Type B pancreatic cell (in vitro differentiated cells): ENCODE measurements at places on chromosomes 6 and 20. TPM values are rescaled to one million over a fixed set of nuclear protein-coding genes. Genes with fewer than 3 reads are reported as not detected.

Gene TMEM170B
- total RNA-seq: 2.1 and 4.0 TPM in 2 replicates

DNA sequence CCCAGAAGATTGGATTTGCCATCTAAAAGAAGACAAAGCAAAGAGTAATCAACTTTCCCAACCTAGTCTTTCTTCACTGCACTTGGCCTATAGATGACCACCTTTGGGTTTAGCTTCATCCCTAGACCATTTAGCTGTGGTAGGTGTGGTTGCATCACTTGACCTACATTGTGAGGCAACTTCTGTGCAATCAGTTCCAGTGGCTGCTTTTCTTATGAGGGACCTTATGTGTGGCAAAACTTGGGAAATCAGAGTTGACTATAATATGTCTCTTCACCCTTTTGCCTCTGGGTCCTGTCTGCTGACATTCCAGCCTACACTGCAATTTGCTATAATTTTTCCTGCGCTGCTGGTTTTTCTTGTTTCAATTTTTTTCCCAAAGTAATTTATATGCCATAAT lies 55.2 kb downstream of the PRDM13 start:
- no peaks in the 10 kb centered on the region for H3K36me3 ChIP-seq
- no peak overlapping the region for H3K4me3 ChIP-seq
- peaks cover 11% of the 10 kb centered on the region for H3K27me3 ChIP-seq
- no peak overlapping the region for H3K27ac ChIP-seq
- no peak for DNase-seq

GRCh38 chr6:130969791-130970491 lies 93.1 kb downstream of the EPB41L2 start:
- no peaks in the 10 kb centered on the region for H3K36me3 ChIP-seq
- H3K27me3 ChIP-seq: no peaks in the 10 kb centered on the region
- H3K4me1 ChIP-seq: peaks cover 10% of the 10 kb centered on the region
- no peak overlapping the region for H3K27ac ChIP-seq
- DNase-seq: no peak
- H3K4me3 ChIP-seq: peak overlapping the region; percentile 9

GRCh38 chr6:125587666-125588632 lies 161.5 kb upstream of the HEY2 start:
- no peaks in the 10 kb centered on the region for H3K36me3 ChIP-seq
- no peak overlapping the region for H3K27ac ChIP-seq
- DNase-seq: no peak
- H3K27me3 ChIP-seq: no peaks in the 10 kb centered on the region

GRCh38 chr20:5786930-5787795 lies 37.0 kb downstream of the SHLD1 start:
- H3K27ac ChIP-seq: peak overlapping the region; percentile 11
- DNase-seq: no peak
- H3K4me1 ChIP-seq: peaks cover 24% of the 10 kb centered on the region
- H3K27me3 ChIP-seq: no peaks in the 10 kb centered on the region

GRCh38 chr20:45564760-45565276 lies 14.3 kb downstream of the WFDC8 start:
- no peak overlapping the region for H3K4me3 ChIP-seq
- no peak for DNase-seq
- H3K4me1 ChIP-seq: no peaks in the 10 kb centered on the region
- H3K36me3 ChIP-seq: no peaks in the 10 kb centered on the region

DNA sequence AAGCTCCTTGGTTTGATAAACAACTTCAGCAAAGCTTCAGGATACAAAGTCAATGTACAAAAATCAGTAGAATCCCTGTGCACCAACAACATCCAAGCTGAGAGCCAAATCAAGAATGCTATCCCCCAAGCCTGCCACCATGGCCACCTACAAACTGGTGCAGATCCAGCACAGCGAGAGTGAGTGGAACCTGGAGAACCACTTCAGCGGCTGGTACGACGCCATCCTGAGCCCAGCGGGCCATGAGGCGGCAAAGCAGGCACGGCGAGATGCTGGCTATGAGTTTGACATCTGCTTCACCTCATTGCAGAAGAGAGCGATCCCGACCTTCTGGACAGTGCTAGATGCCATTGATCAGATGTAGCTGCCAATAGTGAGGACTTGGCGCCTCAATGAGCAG lies 170.3 kb downstream of the KHDC1L start:
- H3K4me3 ChIP-seq: no peak overlapping the region
- H3K4me1 ChIP-seq: no peaks in the 10 kb centered on the region
- H3K36me3 ChIP-seq: no peaks in the 10 kb centered on the region
- no peak for DNase-seq
- no peaks in the 10 kb centered on the region for H3K27me3 ChIP-seq

Gene CD93
- total RNA-seq: 0.05 TPM in 1 of 2 replicates, not detected in the other

GRCh38 chr6:56366141-56366852 lies 118.9 kb upstream of the COL21A1 start:
- no peaks in the 10 kb centered on the region for H3K27me3 ChIP-seq
- peak overlapping the region; percentile 37 for H3K4me3 ChIP-seq
- no peaks in the 10 kb centered on the region for H3K36me3 ChIP-seq
- DNase-seq: no peak
- peaks cover 56% of the 10 kb centered on the region for H3K4me1 ChIP-seq
- peak overlapping the region; percentile 72 for H3K27ac ChIP-seq

Gene ZSCAN16
- 8.9 and 12.1 TPM in 2 replicates for total RNA-seq

- no peaks in the 10 kb centered on the region for H3K27me3 ChIP-seq
- no peaks in the 10 kb centered on the region for H3K36me3 ChIP-seq
- H3K4me3 ChIP-seq: no peak overlapping the region
- peaks cover 37% of the 10 kb centered on the region for H3K4me1 ChIP-seq
These were observed 27.1 kb downstream of the RAB44 start for GRCh38 chr6:36724514-36725390.

DNA sequence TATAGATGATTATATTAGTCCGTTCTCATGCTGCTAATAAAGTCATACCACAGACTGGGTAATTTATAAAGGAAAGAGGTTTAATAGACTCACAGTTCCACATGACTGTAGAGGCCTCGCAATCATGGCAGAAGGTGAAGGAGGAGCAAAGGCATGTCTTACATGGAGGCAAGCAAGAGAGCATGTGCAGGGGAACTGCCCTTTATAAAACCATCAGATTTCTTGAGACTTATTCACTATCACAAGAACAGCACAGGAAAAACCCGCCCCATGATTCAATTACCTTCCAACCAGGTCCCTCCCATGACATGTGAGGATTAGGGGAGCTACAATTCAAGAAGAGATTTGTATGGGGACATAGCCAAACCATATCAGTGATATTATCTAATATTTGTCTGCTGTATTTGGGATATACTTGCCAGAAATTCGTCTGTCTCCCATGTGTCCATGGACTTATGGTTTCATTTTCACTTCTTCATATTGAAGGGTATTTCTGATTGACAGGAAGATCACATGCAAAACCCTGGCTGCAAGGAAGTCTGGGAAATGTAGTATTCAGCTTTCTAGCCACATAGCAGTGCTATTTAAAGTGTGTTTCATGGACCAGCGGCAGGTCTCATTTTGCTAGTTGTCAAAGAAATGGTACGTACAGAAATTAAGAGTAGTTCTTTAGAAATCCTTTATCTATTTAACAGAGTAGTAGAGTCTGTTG lies 50.5 kb upstream of the PAK5 start:
- no peak overlapping the region for H3K27ac ChIP-seq
- H3K27me3 ChIP-seq: peaks cover 6% of the 10 kb centered on the region
- no peaks in the 10 kb centered on the region for H3K4me1 ChIP-seq
- H3K4me3 ChIP-seq: no peak overlapping the region
- DNase-seq: no peak
- no peaks in the 10 kb centered on the region for H3K36me3 ChIP-seq

Gene CRISP2
- 0.48 and 0.58 TPM in 2 replicates for total RNA-seq

Gene GRM1
- total RNA-seq: 0.39 and 0.43 TPM in 2 replicates

DNA sequence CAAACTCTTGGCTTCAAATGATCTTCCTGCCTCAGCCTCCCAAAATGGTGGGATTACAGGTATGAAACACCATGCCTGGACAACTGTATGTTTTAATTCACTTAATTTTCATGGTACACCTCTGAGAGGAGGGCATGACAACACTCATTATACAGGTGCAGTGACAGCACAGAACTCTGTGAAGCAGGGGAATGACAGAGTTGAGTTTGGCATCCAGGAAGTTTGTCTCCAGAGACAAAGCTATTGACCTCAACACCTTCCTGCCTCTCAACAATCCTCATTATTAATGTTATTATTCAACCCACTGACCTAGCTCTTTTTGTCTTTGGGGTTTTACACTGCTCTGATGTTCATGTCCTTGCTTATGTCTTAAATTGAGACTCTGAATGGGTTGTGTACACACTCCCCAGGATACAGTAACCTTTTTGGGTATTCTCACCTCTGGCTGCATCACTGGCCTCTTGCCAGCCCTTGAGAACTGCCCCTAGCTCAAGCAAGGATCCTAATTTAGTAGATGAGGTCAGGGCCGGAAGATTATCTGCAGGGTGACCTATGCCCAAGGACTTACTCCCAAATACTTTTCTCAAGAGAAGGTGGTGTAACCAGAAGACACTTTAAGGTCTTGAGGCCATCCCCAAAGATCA lies 13.0 kb upstream of the IER3 start:
- H3K4me1 ChIP-seq: peaks cover 27% of the 10 kb centered on the region
- no peak overlapping the region for H3K27ac ChIP-seq
- no peaks in the 10 kb centered on the region for H3K27me3 ChIP-seq
- H3K4me3 ChIP-seq: no peak overlapping the region
- DNase-seq: no peak
- H3K36me3 ChIP-seq: no peaks in the 10 kb centered on the region

GRCh38 chr6:18432180-18432579 lies 45.0 kb downstream of the RNF144B start:
- no peaks in the 10 kb centered on the region for H3K27me3 ChIP-seq
- H3K4me3 ChIP-seq: no peak overlapping the region
- H3K4me1 ChIP-seq: peaks cover 8% of the 10 kb centered on the region
- peak overlapping the region; percentile 14 for H3K27ac ChIP-seq

DNA sequence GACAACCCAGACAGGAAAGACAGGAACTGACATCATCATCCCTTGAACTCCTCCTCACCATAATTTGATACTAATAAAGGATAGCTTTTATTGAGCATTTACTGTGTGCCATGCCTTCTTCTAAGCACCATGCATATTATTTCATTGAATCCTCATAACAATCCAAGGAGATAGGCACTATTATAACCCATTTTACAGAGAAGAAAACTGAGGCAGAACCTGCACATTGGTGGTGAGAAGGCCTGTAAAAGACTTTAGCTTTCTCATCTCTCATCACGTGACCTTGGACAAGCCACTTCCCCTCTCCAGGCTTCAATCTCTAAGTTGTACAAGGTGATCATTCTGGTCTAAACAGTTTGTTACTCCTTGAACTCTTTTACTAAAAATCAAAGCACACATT lies 34.5 kb upstream of the PREX1 start:
- no peak for DNase-seq
- no peak overlapping the region for H3K4me3 ChIP-seq
- no peaks in the 10 kb centered on the region for H3K4me1 ChIP-seq
- H3K27me3 ChIP-seq: peaks cover 9% of the 10 kb centered on the region

Gene SLC35B2
- total RNA-seq: 39.6 and 46.1 TPM in 2 replicates

Gene LTB
- 0.34 and 1.0 TPM in 2 replicates for total RNA-seq

Gene TPX2
- 45.0 and 130 TPM in 2 replicates for total RNA-seq

DNA sequence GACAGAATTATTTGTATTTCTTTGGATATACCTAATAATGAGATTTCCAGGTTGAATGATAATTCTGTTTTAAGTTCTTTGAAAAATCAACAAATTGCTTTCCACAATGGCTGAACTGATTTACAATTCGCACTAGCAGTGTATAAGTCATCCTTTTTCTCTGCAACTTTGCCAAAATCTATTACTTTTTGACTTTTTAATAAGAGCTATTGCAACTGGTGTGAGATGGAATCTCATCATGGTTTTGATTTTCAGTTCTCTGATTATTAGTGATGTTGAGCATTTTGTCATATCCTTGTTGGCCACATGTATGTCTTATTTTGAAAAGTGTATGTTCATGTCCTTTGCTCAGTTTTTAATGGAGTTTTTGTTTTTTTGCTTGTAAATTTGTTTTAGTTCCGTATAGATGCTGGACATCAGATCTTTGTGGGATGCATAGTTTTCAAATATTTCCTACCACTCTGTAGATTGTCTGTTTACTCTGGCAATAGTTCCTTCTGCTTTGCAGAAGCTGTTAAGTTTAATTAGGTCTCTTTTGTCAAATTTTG lies 409.8 kb upstream of the CITED2 start:
- H3K36me3 ChIP-seq: peaks cover 4% of the 10 kb centered on the region
- DNase-seq: no peak
- H3K4me1 ChIP-seq: peaks cover 6% of the 10 kb centered on the region
- H3K27ac ChIP-seq: no peak overlapping the region
- H3K27me3 ChIP-seq: no peaks in the 10 kb centered on the region

Gene NDRG3
- total RNA-seq: 24.9 and 31.5 TPM in 2 replicates

GRCh38 chr20:51128198-51128597 lies 105.3 kb upstream of the KCNG1 start:
- no peaks in the 10 kb centered on the region for H3K36me3 ChIP-seq
- DNase-seq: no peak
- peaks cover 40% of the 10 kb centered on the region for H3K4me1 ChIP-seq
- H3K27ac ChIP-seq: peak overlapping the region; percentile 90

Gene NR2E1
- 0.26 TPM in 1 of 2 replicates, not detected in the other for total RNA-seq

- DNase-seq: no peak
- H3K27me3 ChIP-seq: no peaks in the 10 kb centered on the region
- H3K36me3 ChIP-seq: no peaks in the 10 kb centered on the region
- H3K4me3 ChIP-seq: no peak overlapping the region
These were observed 55.5 kb downstream of the FOXC1 start for GRCh38 chr6:1665214-1665613.

DNA sequence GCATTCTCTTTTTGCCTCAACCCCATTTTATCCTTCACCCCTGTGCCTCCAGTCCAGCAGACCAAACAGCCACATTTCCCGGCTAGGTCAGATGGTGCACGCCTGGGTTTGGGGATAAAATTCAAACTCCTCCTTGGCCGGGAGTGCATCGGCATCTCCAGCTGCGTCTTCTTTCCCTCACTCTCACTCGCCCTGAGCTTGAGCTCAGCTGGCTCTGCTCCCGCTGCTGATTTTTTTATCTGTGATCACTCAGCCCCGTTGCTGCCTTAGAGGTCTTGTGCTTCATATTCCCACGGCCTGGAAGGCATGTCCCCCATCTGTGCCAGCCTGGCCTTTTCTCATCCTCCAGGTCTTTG lies 6.8 kb upstream of the EZR start:
- H3K4me3 ChIP-seq: peak overlapping the region; percentile 46
- peak overlapping the region; percentile 76 for H3K27ac ChIP-seq
- no peaks in the 10 kb centered on the region for H3K27me3 ChIP-seq
- H3K4me1 ChIP-seq: peaks cover 10% of the 10 kb centered on the region
- no peak for DNase-seq
- no peaks in the 10 kb centered on the region for H3K36me3 ChIP-seq

- peaks cover 23% of the 10 kb centered on the region for H3K4me1 ChIP-seq
- peak overlapping the region; percentile 97 for H3K4me3 ChIP-seq
- H3K27ac ChIP-seq: peak overlapping the region; percentile 96
- H3K36me3 ChIP-seq: no peaks in the 10 kb centered on the region
- no peak for DNase-seq
These were observed 556 bp upstream of the SCAF8 start for GRCh38 chr6:154732538-154733182.

- DNase-seq: peak; percentile 69
- peak overlapping the region; percentile 60 for H3K4me3 ChIP-seq
- peaks cover 14% of the 10 kb centered on the region for H3K4me1 ChIP-seq
- H3K27me3 ChIP-seq: peaks cover 88% of the 10 kb centered on the region
- H3K36me3 ChIP-seq: no peaks in the 10 kb centered on the region
- H3K27ac ChIP-seq: no peak overlapping the region
These were observed 6.3 kb upstream of the FOXF2 start for GRCh38 chr6:1382883-1383728.

Gene BPIFB1
- total RNA-seq: 1.8 and 10.9 TPM in 2 replicates

- no peaks in the 10 kb centered on the region for H3K36me3 ChIP-seq
- peak overlapping the region; percentile 86 for H3K27ac ChIP-seq
- H3K27me3 ChIP-seq: no peaks in the 10 kb centered on the region
- peaks cover 12% of the 10 kb centered on the region for H3K4me1 ChIP-seq
- H3K4me3 ChIP-seq: peak overlapping the region; percentile 54
These were observed 9.5 kb upstream of the PAQR8 start for GRCh38 chr6:52352239-52353018.

Gene MARCKS
- 105 and 236 TPM in 2 replicates for total RNA-seq

Gene RALGAPB
- total RNA-seq: 38.2 and 39.6 TPM in 2 replicates
